ENCODE measurements at places on chromosomes 2 and 18. TPM values are rescaled to one million over a fixed set of nuclear protein-coding genes. Genes with fewer than 3 reads are reported as not detected.

- DNase-seq, result no peak
These were observed 36.5 kb downstream of the ZRANB3 start for GRCh38 chr2:135494503-135494902.

GRCh38 chr18:61580046-61580445 is 246.8 kb downstream of the CDH20 start:
- DNase-seq, result no peak

DNA sequence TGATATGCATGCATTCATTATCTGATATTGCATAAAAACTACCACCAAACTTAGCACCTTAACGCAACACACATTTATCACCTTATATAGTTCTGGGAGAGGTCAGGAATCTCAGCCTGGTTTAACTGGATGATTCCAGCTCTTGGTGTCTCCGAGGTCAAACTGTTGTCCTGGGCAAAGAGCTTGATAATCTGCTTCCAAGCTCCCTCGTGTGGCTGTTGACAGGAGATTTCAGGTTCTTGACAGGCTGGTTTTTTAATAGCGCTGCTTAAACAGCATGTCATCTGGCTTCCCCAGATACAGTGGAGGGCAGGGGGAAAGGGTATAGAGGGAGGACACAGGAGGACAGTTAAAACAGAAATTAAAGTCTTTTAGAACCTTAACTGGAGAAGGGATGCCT is 785.0 kb downstream of the CNTNAP5 start:
- DNase-seq, result no peak

DNA sequence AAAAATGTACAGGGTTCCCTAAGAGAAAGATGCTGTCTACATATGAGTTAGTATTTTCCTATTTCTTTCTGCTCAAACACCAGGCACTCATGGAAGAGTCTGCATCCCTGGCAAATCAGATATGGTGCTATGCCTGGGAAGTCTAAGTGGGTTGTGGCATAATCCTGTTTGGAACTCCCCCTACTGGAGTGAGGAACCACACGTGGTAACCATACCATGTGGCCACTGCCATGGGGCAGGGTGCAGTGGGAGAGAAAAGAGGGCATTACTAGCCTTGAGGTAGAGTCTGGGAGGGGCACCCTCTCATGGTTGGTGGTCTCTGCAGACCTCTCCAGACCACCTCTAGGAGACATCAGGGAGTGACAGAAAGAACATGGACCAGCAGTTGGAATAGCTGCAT is 257.9 kb upstream of the ATP5MC3 start:
- DNase-seq, result no peak

ASAP2 gene
- total RNA-seq, result 41.3 TPM

DNA sequence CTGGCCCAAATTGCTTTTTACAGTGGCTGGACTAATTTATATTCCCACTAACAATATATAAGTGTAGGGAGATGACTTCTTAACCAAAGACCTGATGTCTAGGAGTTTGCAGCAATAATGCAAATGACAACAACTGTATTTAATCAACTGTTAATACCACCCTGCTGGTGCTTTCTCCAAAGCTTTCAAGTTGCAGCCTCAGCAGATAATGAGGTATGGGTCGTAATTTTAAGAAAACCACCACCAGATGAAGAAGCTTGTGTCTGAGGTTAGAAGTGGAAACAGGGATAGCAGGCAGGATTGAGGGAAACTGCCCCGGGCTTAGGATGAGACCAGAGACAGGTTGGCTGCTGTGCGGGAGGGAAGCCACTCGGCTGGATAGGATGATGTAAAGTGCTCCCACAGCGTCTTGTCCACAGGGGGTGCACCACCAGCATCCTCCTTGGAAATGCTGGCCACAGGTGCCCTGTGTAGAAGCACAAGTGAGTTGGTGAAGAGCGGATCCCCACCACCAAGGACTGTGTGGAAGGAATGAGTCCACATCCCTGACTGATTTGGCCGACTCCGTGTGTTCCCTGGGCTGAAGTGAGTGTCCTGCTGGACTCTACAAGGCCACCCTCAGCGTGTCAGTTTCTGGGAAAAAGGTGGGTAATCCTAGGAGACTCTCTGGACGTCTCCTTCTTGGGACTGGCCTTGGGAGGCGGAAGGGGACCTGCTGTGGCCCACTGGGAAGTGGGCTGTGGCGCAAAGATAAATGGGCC is 76.1 kb upstream of the SMAD2 start:
- DNase-seq, result no peak

CFAP221 gene
- 25.0 TPM for total RNA-seq
